ENCODE measurements at places on chromosomes 5 and 9.

DNA sequence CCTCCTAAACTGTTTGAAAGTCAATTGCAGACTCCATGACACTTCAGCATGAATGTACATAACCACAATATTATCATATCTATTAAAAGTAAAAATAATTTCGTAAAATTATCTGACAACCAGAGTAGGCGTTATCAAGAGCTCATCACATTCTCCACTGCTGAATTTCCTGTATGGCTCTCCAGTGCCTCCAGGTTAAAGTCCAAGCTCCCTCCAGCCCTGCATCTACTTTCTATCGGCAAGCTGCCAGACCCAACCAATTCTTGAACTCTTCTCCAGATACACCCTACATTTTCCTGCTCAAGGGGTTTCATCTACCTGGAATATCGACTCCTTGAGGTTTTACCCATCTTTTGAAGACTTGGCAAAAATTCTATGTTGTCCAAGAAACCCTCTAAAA lies 74.5 kb upstream of the TBC1D2 start:
- DNase-seq: no peak

DNA sequence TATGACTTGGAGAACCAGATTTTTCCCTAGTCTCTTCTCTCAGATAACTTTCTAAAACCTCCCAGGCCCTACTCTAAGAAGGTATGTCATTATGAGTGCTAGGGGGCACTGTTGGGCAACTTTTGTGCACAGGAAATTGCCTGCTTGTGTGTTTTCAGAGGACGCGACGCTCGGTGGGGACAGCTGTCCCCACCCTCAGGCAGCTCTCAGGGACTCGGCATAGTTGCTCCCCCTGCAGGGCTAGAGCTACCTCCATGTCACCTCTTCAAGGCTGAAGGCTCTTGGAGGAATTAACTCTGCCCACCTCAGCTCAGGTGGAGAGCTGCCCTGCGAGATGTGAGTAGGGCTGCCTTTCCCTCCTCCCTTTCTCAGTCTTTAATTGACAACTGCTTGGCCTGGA lies 10.2 kb upstream of the TIFAB start:
- peak; percentile 87 for DNase-seq

DNA sequence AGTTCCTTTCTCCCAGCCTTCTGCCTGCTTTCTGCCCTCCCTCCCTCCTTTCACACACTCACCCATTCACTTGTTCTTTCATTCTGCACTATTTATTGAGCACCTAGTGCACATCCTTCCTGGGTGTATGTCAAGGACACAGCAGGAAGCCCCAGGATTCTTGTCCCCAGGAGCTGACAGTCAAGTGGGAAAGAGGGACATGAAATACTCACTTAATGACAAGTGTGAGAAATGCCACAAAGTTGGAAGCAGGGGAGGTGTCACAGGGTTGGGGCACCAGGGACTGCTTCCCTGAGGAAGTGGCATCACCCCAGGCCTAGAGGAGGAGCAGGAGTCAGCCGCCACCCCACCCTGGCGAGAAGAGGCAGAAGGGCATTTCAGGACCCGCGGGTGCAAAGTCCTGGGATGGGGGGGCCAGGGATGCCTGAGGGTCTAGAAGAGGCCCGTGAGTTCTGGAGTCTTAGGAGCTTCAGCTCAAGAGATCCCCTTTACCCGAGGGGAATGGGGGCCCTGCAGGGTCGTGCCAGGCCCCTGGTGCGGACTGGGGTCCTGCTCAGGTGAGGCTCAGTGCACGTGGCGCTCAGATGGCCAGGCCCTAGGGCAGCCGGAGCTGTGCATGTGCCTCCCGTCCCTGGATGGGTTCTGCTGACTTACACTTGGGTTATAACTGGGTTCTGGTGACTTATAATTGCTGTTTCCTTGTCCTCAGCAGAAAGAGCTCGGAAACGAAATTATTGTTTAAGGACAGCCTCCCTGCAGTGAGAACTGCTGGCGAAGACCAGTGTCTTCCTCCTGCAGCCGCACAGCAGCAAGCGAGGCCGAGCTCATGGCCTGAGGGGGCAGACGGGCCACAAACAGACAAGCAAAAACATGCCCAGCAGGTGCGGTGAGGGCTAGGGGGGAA lies 16.9 kb upstream of the LAMC3 start:
- no peak for DNase-seq

GRCh38 chr5:157538311-157538710 lies 37.3 kb downstream of the ADAM19 start:
- DNase-seq: no peak

- DNase-seq: no peak
These were observed 49.6 kb downstream of the APC start for GRCh38 chr5:112787261-112787660.

DNA sequence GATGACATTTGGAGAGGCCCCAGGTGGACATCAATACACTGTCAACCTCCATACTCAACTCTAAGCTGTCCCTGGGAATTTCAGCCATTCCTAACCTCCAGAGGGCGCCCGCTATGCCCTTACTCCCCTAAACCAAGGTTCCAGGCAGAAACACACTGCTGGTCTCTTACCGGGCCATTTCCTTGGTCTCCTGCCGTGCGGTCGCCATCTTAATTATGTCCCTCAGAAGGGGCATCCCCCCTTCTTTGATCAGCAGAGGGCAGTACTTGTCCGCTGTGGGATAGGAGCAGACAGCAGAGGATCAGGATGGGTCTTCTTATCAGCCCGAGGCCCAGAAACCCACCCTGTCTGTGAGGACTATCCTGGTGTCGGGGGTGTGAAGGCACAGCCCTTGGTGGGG lies 9.3 kb upstream of the ZDHHC12 start:
- peak; percentile 91 for DNase-seq

- DNase-seq: no peak
These were observed 16.9 kb downstream of the DIMT1 start for GRCh38 chr5:62386824-62387223.

Measured in HepG2 (cell line).